Nephron progenitor cell (in vitro differentiated cells): ENCODE measurements at places on chromosomes 1 and 21.
A peak's percentile ranks its signal among the peaks of the same experiment; 100 is the strongest.

GRCh38 chr1:77948841-77949424 is 29.9 kb downstream of the FUBP1 start:
- DNase-seq: no peak

- peak; percentile 46 for DNase-seq
These were observed 53.5 kb downstream of the GLIS1 start for GRCh38 chr1:53685272-53686051.

GRCh38 chr1:231803353-231803752 is 176.8 kb downstream of the DISC1 start:
- DNase-seq: no peak

- DNase-seq: no peak
These were observed 11.0 kb upstream of the NAV1 start for GRCh38 chr1:201527879-201528278.

GRCh38 chr1:181059435-181059834 is 25.7 kb downstream of the MR1 start:
- no peak for DNase-seq

- no peak for DNase-seq
These were observed 124.2 kb downstream of the GALNT2 start for GRCh38 chr1:230191079-230191804.

DNA sequence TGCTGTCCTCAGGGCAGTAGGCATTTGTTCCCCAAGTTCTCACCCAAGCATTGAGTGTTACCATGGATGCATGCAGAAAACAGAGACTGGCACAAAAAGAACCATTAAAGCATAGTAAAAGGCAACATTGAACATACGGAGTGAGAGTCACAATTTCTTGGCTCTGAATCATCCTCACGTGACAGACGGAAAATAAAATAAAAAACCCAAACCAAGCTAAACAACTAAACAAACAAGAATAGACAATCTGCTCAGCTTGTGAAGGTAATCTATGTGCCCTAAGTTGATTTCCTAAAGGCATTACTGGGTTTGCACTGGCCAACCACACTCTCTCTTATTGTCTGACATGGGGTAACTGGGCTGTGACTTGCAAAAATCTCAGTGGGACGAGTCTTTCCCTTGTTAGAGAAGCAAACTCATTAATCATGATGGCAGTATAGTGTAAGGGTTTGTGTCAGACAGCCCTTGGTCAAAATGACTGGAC is 306.0 kb downstream of the ASTN1 start:
- DNase-seq: no peak

GRCh38 chr1:183720028-183720427 is 66.9 kb upstream of the APOBEC4 start:
- DNase-seq: no peak

GRCh38 chr1:21893046-21893805 is 43.9 kb downstream of the HSPG2 start:
- no peak for DNase-seq

DNA sequence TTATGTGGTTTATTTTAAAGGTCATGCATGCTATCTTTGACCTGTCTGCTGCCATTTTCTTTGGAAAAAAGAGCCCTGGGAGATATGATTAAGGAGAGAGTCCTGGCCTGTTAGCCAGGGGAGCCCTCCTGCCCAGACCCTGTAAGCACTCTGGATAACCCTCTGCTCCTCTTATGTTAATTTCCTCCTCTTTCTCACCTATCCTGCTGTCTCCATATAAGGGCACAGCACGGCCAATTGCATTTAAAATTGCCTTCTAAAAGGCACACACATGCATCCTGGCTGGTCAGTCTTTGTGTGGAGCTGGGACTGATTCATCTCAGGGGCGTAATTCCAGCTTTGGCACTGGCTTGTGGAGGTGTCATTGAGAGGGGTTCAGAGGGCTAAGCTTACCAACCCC is 158.9 kb downstream of the ST6GALNAC5 start:
- no peak for DNase-seq

GRCh38 chr1:221701570-221702186 is 40.2 kb downstream of the DUSP10 start:
- no peak for DNase-seq

DNA sequence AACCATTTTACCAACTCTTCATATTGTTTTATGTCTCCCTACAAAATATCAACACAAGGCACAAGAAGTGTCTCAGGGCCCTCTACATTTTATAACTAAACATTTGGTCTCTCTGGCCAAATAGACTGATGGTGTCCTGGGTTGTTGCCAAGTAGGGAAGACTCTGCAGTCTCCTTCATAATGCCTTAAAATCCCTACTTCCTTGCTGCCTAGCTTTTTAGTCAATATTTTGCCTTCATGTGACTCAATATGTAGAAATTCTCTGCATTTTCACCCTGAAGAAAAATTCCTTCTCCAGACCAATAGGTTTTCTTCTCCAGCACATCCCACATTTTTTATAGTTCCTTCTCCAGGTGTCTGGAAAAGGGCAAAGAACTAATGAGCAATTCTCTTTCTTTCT is 72.6 kb upstream of the IPO9 start:
- no peak for DNase-seq

- DNase-seq: no peak
These were observed 674.6 kb downstream of the PTPRC start for GRCh38 chr1:199313444-199313843.

DNA sequence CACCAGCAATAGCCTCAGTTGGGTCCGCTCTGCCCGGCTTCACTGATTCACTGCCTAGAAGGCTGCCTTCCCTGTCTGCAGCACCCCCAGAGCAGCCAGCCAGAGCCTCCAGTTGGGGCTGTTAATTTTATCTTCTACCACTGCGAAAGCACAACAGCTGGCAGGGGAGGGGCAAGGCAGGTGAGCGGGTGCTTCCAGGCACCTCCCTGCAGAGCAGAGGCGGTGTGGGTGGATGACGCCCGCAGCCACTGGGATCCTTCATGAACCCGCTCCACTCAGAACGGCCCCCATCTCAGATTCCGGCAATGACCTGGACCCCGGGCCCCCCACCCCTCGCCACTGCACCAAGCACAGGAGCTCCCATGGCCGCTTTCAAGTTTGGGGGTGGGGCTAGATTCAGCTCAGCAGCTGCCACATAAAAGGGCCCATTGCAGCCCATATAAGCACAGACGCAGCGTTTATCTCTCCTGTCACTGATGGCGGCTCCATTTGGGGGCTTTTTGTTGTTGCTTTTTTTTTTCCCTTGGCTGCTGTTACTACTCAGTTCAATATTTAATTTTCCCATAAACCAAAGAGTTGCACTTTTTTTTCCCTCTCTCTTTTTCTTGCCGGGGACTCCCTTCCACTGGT is 128.0 kb upstream of the KLHDC7A start:
- DNase-seq: peak; percentile 37

DNA sequence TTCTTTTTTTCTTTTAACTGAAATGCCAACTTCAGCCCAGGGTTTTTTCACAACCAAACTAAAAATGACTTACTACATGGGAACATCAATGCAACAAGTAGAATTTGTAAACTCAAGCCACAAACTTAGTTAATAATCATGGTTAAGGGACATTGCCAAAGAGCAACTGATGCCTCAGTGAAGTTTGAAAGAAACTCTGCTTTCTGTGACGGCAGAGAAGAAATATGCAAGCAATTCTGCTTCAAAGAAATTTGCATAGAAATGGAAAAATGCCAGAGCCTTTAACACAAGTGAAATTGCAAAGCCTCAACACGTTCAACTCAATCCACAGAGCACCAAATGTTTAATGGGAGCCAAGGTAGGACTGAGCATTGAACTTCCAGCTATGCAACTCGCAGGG is 5.0 kb upstream of the CHD5 start:
- DNase-seq: no peak

DNA sequence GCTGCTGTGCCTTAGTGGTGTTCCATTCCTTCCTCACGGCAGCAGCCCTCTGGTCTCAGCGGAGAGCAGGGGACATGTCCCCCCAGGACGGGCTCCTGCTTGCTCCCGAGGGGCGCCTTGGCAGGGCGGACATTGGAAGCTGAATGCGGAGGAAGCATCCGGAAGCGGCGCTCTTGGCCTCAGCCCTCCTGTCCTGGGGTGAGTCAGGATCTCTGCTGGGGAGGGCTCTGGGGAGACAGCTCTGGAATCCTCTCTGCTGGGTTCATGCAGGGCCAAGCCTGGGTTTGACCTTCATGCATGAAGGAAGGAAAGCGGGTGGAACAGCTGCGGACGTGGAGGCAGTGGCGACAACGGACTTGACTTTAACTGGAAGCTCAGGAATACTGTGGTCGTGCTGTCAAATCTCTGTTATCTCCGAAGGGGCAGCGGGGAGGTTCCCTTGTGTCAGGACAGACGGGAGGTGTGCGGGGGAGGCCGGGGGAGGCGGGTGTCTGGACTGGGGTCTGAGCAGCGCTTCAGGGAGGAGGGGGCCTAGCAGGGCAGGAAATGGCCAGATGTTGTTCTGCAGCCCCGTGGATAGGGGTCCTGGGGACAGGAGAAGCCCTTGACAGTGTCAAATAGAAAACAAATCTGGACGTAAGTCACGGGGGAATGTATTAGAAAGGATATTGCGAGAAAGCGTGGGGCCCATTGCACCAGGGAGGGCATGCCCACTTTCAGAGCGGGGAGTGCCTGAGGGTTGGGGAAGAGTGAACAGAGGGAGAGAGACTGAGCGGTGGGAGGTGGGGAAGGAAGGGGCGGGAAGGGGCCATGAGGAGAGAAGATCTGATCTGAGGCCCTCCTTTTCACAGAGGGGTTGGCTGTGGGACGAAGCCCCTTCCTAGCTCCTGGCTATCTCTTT is 26.6 kb downstream of the CRYAA start:
- DNase-seq: peak; percentile 33

DNA sequence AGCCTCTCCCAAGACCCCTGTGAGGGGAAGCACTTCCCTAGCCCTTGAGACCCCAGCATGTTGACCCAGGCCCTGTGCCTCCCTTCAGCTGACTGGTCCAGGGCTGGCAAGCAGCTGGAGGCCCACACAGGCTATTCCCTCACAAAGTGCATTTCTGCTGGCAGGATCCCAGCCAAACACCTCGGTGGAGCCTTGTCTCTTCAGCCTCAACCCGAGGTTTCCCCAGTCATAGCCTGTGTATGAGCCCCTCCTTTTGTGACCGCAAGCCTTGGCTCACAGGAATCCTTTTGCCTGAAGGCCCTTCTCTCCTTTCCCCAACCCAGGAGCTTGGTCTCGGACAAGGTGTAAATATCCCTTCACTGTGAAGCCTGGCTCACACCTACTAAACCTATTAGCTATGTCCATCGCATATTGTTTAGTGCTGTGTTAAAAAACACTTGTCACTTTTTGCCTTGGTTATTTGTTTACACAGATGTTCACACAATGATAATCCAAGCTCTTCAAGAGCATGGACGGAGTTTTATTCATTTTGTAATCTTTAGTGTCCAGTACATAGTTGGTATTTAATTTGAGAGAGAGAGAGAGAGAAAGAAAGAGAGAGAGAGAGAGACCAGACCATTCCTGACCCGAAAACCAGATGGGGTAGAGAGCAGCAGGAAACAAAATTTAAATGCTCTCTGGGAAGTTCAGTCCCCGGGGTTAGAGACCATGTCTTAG is 8.5 kb upstream of the CD247 start:
- DNase-seq: no peak

DNA sequence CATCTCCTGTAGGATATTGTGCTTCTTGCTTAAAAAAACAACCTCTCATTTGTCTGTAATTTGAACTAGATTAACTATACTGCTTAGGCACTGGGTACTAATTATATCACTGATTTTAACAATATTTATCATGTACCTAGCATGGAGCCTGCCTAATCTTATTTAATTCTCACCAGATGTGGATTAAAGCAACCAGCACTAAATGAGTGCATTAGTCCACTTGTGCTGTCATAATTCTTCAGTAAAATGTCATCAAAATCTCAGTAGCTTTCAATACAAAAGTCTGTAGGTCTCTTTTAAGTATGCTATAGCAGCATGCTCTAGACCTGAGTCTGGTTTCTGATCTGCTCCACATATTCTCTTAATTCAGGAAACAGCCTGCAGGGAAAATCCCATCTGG is 368.1 kb downstream of the NCAM2 start:
- DNase-seq: no peak

GRCh38 chr1:155012026-155012546 is 9.5 kb downstream of the ZBTB7B start:
- DNase-seq: peak; percentile 57

DNA sequence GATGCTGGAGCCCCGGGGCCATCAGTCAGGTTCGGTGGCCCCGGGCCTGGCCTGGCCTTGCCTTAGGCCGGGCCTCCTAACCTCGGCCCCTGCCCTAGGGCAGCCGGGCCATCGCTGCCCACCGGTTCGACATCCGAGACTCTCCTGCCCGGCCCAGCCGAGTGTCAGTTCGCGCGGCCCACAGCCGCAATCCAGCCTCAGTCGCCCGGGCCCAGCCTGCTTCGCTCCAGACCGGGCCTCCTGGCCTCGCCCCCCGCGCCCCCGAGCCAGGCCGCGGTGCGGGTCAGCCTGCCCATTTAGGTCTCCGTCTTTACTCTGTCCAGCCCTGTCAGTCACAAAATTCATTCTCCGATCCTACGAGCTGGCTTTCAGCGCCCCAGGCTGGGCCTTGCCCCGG is 777 bp downstream of the LRRC41 start:
- DNase-seq: peak; percentile 54

DNA sequence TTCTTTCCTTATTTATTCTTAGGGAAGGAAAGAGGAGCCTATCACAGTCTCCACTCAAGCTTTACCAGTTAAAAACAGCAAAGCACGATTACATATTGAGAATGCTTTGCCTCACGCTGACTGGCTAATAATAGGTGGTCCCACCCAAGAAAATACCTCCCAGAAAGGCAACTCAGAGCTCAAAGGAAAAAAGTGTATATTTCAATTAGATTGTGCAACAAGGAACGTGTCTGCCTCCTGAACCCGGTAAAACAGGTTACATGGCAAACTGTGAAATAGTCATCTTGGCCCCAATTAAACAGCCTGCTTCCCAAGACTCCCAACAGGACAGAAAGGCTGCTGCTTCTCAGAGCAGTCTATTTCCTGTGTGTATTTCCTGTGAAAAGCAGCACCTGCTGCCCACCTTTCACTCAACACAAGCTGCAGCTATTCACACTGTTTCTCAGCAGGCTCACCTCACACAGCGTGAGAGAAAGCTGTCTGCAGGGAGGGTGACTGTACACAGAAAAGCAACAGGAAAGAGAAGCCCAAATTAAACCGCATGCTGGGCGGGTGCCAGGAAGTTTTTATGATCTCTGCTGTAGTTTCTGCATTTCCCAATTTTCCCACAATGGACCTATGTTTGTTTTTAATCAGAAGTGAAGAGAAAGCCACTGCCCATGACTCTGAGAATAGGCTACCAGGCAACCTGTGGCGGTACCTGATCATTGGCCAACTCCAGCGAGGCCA is 44.0 kb downstream of the URB1 start:
- no peak for DNase-seq

- no peak for DNase-seq
These were observed 19.9 kb downstream of the ZNF648 start for GRCh38 chr1:182041615-182042014.

DNA sequence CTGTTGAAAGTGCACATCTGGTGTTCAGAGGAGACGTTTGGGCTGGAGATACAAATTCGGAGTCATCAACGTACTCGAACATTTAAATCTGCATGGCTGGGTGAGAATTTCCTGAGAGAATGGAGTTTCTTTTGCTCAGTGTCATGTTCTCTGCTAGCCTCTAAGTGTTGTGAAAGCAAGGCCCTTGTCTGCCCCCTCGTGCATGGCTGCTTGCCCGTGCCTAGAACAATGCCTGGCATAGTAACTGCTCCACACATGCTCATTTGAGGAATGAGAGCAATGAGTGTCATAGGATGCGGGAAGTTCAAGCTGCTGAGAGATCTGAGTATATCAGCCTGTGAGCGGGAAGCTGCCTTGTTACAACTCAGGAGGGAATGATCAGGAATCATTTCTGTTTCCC is 171.1 kb upstream of the CSF3R start:
- no peak for DNase-seq
